CD4-positive, alpha-beta T cell (primary cell): ENCODE measurements at places on chromosomes 1 and 21. TPM values are rescaled to one million over a fixed set of nuclear protein-coding genes. Genes with fewer than 3 reads are reported as not detected.

- no peaks in the 10 kb centered on the region for H3K36me3 ChIP-seq
- H3K27me3 ChIP-seq = peaks cover 9% of the 10 kb centered on the region
- H3K4me3 ChIP-seq = no peak overlapping the region
- no peak overlapping the region for H3K27ac ChIP-seq
- DNase-seq = no peak
- no peaks in the 10 kb centered on the region for H3K4me1 ChIP-seq
These were observed 11.8 kb downstream of the RIIAD1 start for GRCh38 chr1:151733126-151733525.

DNA sequence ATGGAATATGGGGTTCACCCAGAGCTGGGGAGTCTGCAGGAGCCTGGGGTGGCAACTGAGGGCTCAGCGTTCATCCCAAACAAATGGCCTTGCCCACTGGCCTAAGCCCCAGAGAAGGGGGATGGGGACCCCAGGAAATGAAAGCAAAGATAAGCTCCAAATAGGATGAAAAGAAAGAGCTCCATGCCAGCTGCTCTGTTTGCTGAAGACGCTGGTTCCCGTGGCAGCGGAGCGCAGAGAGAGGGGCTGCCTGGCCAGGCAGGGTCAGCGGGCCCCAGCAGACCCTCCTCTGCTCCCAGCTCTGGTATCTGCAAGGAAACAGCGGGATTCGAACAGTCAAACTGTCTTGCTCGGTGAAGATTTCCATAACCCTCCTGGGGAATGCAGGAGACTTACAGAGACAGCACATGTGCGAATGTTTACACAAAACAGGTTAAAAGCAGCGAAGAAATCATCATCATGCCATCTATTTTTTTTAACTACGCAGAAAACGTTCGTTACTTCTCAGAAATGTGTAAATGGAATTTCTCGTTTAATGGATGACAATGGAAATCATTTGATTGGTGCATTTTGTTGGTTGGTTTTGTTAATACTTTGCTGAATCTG, 94.4 kb downstream of the PDE9A start:
- H3K27ac ChIP-seq = peak overlapping the region; percentile 67
- no peaks in the 10 kb centered on the region for H3K27me3 ChIP-seq
- H3K4me1 ChIP-seq = peaks cover 32% of the 10 kb centered on the region
- peaks cover 2% of the 10 kb centered on the region for H3K36me3 ChIP-seq
- no peak overlapping the region for H3K4me3 ChIP-seq
- DNase-seq = no peak

- no peaks in the 10 kb centered on the region for H3K36me3 ChIP-seq
- H3K27me3 ChIP-seq = peaks cover 8% of the 10 kb centered on the region
- no peak for DNase-seq
- H3K4me1 ChIP-seq = no peaks in the 10 kb centered on the region
- no peak overlapping the region for H3K27ac ChIP-seq
These were observed 12.7 kb downstream of the NFASC start for GRCh38 chr1:204883405-204883804.

GRCh38 chr1:8870616-8871538, 7.6 kb downstream of the ENO1 start:
- H3K4me1 ChIP-seq = peaks cover 53% of the 10 kb centered on the region
- peaks cover 98% of the 10 kb centered on the region for H3K36me3 ChIP-seq
- no peak overlapping the region for H3K4me3 ChIP-seq
- no peak overlapping the region for H3K27ac ChIP-seq
- H3K27me3 ChIP-seq = no peaks in the 10 kb centered on the region

DNA sequence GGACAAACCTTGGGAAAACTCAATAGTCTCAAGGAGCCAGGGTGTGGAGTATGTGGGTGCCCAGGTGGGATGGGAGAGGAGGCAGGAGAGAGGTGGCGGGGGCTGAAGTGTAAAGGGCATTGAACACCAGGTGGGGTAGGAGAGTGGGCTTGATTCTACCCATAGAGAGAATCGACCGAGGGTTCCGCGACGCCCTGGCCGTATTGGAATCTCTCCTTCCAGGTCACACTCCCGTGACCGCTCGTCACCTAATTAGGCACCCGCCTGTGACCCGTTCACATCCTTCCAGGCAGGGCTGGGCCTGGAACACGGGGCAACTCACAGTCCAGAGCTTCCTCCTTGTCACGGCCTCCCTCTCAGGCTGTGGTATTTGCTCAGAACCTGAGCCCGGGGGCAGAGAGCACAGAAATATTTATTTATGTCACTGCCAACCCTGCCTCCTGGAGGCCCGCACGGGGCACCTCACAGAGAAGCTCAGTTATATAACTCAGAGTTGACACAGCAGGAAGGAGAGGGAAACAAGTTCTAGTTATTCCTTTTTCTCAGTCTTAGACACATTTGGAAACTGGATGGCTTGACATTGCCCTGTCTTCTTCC, 12.0 kb downstream of the NCMAP start:
- no peak overlapping the region for H3K4me3 ChIP-seq
- no peak for DNase-seq
- no peaks in the 10 kb centered on the region for H3K4me1 ChIP-seq
- H3K27me3 ChIP-seq = peaks cover 2% of the 10 kb centered on the region
- H3K27ac ChIP-seq = no peak overlapping the region

DNA sequence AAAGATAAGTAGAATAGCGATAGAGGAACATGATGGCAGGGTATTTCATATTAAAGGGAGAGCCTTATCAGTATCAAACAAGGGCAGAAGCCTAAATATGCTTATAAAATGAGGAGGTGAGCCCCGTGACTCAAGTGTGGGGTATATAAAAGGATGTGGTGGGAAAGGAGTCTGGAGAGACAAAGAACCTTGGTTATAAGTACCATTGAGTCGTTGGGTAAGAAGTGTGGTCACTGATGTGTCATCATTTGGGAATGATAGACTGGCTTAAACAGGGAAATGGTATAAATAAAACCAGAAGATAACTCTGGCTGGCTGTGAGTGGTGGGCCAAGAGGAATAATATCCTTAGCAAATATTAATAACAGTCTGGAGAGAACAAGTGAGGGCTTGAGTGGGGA, 10.9 kb upstream of the CD5L start:
- DNase-seq = no peak
- no peak overlapping the region for H3K4me3 ChIP-seq
- H3K27ac ChIP-seq = no peak overlapping the region
- no peaks in the 10 kb centered on the region for H3K36me3 ChIP-seq
- H3K4me1 ChIP-seq = no peaks in the 10 kb centered on the region

G0S2 gene
- total RNA-seq = 6.8 TPM

PLA2G2A gene
- not detected for total RNA-seq

TFF3 gene
- not detected for total RNA-seq
